ENCODE measurements at places on chromosomes 2 and 18. TPM values are rescaled to one million over a fixed set of nuclear protein-coding genes. Genes with fewer than 3 reads are reported as not detected.

DNA sequence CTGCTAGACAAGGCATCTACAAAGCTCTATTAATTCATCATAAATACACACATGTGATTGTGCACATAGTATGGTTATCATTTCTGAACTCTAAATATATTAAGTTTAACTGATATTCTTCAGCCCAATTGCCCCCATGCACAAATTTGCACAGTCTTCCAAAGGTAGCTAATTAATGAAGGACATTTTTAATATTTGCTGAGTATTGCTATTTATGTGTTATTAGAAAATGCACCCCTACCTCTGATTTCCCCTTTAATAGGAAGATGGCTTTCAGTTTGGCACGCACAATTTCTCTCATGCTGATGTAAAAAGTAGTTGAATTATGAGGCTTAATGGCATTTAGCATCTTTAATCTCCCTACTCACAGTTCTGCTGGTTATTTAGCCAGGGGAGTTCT is 242.1 kb downstream of the DCC start:
- DNase-seq: no peak

- DNase-seq: no peak
Measured at GRCh38 chr2:176614930-176615329, 345.7 kb downstream of the MTX2 start.

- no peak for DNase-seq
Measured at GRCh38 chr18:3074087-3074486, 61.1 kb upstream of the LPIN2 start.

- DNase-seq: peak; percentile 66
Measured at GRCh38 chr2:3611589-3611988, 16.7 kb downstream of the COLEC11 start.

DNA sequence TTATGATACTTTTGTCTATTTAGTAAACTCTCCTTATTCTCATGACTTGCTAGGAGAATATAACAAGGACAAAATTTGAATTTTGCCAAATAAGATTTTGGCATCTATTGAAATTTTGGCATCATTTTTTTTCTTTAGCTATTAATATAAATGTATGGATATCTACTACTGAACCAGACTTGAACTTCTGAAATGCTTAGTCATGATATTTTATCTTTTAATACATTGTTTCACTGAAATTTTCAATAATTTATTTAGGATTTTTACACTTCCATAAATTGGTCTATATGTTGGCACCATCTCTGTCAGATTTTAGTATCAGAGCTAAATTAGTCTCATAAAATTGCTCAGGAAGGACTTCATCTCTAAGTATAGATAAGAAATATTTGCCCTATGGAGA is 149.8 kb downstream of the CYP26B1 start:
- DNase-seq: no peak

DNA sequence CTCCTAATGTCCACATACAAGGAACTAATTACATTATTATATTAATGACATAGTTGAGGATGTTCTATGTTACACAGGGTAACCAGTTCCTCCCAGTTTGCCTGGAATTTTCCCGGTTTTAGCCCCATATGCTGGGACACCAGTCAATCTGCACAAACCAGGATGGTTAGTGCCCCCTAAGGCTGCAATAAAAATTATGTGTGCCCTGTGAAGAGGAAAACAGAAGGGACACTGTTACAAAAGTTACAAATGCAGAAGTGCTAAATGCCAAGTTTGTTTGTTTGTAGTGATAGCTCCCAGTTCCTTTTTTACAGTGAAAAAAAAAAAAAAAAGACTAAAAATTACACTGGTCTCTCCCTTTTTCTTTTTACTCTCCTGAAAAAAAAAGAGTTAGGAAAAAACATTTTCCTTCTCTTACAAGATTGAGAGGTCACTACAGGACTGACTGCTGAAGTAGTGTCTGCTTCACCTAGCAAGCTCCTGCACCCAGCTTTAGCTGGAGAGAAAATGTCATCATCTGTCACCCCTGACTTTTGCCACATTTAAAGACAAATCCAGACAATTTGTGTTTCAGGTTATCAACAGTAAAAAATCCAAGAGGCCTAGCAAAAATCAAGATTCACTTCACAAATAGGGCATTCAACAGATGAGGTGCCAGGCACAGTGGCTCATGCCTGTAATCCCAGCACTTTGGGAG is 3.2 kb downstream of the ANKRD44 start:
- DNase-seq: no peak

DNA sequence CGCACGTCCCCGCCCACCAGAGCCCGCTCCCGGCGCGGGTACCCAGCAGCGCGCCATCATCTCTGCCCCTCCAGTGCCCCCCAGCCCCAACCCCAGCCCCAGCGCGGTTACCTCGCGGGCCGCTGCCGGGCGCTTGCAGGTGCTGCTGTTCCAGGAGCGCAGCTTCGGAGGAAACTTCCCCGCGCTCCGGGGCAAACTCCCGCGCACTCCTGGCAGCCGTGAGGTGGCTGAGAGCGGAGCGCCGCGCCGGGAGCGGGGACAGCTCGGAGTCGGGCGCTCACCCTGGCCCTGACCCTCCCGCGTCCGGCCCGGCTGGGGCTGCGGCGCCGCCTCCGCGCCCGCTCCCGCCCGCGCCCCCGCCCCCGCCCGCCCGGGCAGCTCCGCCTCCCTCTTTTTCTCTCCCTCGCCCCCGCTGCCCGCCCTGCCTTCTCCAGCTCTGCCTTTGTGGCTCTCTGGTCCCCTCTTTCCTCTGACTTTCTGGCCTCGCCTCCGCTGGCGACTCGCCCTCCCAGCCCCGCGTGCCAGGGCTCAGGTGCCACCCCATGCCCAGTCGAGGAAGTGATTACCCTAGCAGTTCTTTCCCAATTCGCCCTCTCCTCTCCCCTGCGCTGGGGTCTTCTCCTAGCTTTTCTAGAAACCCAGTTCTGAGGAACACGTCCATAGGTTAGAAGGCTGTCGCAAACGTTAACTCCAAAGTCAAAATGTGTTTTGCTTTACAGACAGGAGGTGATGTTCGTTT is at the start of gene CHST9:
Gene CHST9 (minus strand): TSS at position 284 of the 739 bp plus-strand sequence. CDS start 42,499 bp downstream, outside the sequence.
- peak; percentile 73 for DNase-seq

- no peak for DNase-seq
Measured at GRCh38 chr2:27079233-27080139, 1.1 kb downstream of the EMILIN1 start.

DNA sequence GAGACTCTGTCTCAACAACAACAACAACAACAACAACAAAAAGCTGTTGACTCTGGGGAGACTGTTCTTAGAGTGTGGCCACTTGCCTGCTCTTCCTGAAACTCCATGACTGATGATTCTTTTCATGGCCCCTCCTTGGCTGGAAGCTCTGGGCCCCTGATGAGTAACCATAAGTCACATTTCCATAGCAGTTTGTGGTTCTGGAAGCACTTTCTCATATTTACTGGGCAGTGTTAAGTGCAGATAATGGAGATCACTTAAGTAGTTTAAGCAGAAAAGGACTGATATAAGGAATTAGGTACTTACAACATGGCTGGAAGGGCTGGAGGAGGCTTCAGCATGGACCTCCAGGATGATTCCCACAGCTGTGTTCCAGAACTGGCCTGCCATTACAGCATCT is 147.3 kb upstream of the DLX2 start:
- no peak for DNase-seq

GRCh38 chr18:23983112-23983511 is 31.4 kb upstream of the TTC39C start:
- no peak for DNase-seq

DNA sequence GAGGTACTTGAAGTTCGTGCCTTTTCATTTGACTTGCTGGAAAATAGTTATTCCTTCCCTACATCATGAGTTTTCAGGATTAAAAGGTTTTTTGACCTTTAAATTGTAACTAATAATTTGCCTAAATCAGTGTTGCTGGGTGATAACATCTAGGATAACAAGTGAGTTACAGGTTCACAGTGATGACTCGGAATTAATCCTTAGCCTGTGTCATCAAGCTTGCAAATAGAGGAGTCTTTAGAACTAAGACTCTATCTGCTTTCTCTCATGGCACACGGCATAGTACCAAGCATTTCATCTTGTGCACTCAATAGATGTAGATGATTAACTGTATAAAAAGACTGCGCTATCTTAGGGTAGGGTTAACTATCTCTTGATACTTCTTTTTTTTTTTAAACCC is 79.5 kb downstream of the CAMKMT start:
- DNase-seq: no peak

GRCh38 chr2:145654156-145654555 is 1134.2 kb upstream of the ZEB2 start:
- no peak for DNase-seq

DNA sequence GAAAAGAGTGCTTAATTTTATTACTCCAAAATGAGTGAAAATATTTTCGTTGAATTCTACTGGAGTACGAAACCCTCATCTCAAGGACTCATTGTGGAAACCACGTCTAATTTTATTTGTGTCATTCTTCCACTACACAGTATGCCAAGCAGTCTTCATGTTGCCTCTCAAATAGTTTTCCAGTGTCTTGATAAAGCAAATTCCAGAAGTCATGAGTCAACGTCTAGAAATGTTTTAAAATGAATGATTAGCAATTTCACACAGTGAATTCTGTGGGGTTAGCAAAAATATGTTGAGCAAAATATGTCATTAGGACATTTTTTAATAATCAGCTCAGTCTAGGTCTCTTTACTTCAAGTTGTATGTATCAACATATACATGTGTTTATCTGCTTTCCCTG is 865.5 kb downstream of the DSC3 start:
- DNase-seq: no peak

DNA sequence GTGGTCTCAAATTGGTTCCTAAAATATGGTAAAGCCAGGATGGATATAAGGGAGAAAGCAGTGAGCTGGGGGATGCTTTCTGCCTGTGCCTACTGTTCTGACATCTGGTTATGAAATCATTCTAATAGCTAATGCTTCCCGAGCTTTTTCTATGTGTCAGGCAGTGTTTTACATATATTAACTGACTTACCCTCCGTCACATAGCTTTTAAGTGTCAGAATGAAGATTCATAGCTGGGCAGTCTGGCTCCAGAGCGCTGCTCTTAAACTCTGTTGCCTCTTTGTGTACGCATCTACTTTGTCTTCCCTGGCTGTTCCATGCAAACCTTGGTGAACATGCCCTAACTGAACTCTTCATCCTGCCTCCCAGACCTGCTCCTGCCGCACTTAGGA is 195.7 kb downstream of the LPIN1 start:
- no peak for DNase-seq

- no peak for DNase-seq
Measured at GRCh38 chr2:218343591-218343990, 13.1 kb upstream of the CATIP start.

MZT2B gene
- total RNA-seq: 55.3 TPM

CD8A gene
- total RNA-seq: 111 TPM

Measured in spleen (tissue), 13 donors.